A172 (cell line): ENCODE measurements at places on chromosomes 2 and 18. TPM values are rescaled to one million over a fixed set of nuclear protein-coding genes. Genes with fewer than 3 reads are reported as not detected.
A peak's percentile ranks its signal among the peaks of the same experiment; 100 is the strongest.

The HNMT gene
- 22.6 and 32.8 TPM in 2 replicates for total RNA-seq

The HOXD13 gene
- total RNA-seq = 4.2 and 5.2 TPM in 2 replicates

The C18orf54 gene
- total RNA-seq = 4.8 and 5.7 TPM in 2 replicates

The PLGLB2 gene
- 0.50 and 2.4 TPM in 2 replicates for total RNA-seq

The FAM228A gene
- not detected in 2 replicates for total RNA-seq

The SLC39A6 gene
- total RNA-seq = 139 and 176 TPM in 2 replicates

DNA sequence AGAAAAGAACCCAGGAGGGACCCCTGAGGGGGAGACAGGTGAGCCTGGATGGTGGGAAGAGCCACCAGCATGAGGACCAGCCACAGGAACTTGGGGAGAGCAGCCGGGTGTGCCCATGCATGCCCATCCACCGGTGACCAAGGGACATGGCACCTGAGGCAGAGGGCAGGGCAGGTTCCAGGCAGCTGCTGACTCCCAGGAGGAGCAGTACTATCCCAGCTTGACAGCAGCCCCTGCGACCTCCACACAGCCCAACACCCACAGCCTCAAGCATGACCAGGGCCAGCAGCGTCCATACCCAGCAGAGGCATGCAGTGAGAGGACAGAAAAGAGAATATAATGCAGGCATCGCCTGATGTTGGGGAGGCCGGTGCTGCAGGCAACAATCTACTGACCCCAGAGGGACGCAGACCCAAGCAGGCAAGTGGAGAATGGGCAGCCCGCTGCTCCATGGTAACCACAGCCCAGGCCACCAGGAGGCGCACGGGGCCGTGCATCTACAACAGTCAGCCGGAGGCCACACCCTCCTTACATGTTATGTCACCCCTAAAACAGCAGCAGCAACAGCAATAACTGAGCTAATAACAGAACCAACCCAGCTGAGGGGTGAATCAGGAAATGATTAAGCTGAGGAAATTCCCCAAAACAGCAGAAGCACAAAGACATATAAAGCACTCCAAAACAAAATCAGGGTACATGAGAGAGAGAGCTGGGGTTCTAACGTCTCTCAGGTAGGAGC, 44.1 kb downstream of the ANKMY1 start:
- DNase-seq = peak; percentile 85

GRCh38 chr2:8391584-8391983, 290.3 kb upstream of the ID2 start:
- no peak for DNase-seq

- peak; percentile 16 for DNase-seq
Measured at GRCh38 chr2:189348369-189348768, 92.9 kb upstream of the WDR75 start.

- DNase-seq = no peak
Measured at GRCh38 chr18:76524900-76525698, 30.1 kb upstream of the ZNF516 start.

- DNase-seq = no peak
Measured at GRCh38 chr18:22278798-22279197, 109.4 kb downstream of the GATA6 start.

DNA sequence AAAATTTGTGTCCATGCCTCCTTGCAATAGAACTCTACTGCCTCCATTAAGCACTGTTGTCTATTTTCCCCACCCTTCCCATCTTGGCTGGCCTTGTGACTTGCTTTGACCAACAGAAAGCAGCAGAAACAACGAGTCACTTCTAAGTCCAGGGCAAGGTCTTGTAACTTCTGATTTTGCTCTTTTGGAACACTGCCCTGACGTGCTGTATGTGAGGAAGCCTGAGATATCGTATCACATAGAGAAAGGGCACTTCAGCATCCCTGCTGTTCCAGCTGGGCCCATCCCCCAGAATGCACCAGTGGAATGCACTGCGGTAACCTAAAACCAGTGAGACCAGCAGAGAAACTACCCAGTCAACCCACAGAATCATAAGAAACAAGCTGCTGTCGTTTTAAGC, 28.1 kb downstream of the NCKAP1 start:
- peak; percentile 78 for DNase-seq

DNA sequence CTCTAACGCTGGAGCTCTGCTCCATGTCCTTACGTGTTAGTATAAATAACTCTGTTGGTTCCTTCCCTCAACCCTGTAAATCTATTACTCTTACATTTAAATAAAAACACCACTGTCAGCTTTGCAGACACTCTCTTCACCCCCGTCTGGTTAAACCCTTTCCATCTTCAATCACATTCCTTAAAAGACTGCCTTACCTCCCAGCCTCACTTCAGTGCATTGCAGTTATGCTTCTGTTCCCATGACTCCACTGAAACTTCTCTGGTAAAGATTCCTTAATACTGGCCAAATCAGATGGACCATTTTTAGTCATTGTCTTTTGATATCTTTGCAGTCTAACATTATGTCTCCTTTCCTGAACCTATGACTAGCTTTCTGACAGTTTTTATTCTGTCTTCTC, 61.7 kb downstream of the EML4 start:
- no peak for DNase-seq

- no peak for DNase-seq
Measured at GRCh38 chr18:29823671-29824070, 1218.9 kb downstream of the DSC3 start.

- no peak for DNase-seq
Measured at GRCh38 chr18:57982372-57983021, 61.5 kb upstream of the NEDD4L start.

GRCh38 chr2:37670378-37671008, 949 bp downstream of the CDC42EP3 start:
- no peak for DNase-seq

- peak; percentile 77 for DNase-seq
Measured at GRCh38 chr2:25700221-25700660, 26.9 kb upstream of the DTNB start.

GRCh38 chr2:223727562-223727961, 109.8 kb downstream of the AP1S3 start:
- DNase-seq = peak; percentile 69

DNA sequence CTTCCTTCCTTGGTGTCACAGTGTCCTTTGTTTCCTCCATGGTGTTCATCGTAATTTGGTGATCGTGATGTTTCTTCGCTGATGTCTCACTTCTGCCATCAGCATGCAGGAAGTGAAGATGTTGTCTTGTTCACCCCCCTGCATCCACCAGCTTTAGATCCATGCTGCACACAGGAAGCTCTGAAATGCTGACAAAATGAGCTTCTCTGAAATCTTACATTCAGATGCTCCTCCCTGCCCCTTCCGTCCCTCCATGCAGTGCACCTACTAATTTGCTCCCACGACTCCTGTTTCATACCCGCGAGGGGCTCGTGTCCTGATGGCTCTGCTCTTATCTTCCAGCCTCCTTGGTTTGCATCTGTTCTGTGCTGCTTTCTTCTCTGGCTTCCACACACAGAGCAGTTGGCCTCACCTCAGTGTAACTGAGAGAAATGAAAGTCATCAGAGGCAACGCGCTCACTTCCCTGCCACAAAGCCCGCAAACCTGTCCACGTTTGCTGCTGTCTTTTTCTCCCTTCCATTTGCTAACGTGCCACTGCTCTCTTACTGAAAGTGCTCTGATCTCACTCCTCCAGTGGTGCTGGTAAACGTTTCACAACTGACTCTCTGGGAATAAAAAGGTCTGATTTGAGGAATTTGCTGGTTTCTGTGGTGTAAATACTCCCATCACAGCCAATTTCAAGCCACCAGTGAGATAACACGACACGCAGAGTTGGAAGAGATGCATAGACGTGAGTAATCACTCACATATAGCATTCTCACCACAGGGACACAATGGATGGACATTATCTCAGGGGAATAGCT, 41.0 kb upstream of the MGAT4A start:
- DNase-seq = peak; percentile 24

- no peak for DNase-seq
Measured at GRCh38 chr2:96089356-96090195, 26.8 kb downstream of the ADRA2B start.

DNA sequence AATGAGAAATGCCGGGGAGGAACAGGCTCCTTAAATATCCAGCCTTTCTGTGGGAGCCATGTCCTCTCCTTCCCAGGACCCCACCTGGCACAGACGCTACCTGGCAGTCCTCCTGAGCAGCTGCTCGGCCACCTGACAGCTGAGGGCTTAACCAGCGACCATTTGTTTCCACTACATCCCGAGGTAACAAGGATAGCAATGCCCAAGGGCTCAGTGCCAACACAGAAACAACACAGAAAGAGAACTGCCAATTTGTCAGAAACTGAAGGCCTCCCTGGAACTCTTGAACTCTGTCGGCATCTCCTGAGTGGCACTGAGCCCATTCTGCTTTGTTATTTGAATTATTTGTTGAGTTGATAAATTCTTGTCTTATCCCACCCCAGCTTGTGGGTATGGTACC, 122.2 kb upstream of the ARHGAP28 start:
- no peak for DNase-seq

GRCh38 chr2:226137201-226137811, 662.3 kb downstream of the IRS1 start:
- DNase-seq = no peak

DNA sequence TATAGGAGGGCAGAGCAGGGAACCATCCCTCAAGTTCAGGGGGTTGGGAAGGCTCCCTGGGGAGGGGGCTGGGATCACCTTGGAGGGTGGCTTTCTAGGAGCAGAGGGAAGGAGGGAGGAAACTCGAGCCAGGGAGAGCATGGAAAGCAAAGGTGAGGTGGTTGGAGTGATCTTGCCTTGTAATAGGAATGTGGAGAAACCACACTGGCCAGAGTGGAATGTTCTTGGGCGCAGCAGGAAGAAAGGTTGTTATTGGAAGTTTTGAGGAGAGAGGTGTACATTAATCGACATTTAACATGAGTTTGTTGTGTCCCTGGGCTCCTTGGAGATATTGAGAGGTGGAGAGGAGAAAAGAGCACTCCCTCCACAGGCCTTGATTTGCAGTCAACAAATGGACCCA, 272.2 kb downstream of the PRKCE start:
- DNase-seq = no peak

GRCh38 chr2:192245329-192245728, 50.6 kb upstream of the TMEFF2 start:
- no peak for DNase-seq

- DNase-seq = peak; percentile 81
Measured at GRCh38 chr2:225103737-225104141, 61.5 kb upstream of the DOCK10 start.

DNA sequence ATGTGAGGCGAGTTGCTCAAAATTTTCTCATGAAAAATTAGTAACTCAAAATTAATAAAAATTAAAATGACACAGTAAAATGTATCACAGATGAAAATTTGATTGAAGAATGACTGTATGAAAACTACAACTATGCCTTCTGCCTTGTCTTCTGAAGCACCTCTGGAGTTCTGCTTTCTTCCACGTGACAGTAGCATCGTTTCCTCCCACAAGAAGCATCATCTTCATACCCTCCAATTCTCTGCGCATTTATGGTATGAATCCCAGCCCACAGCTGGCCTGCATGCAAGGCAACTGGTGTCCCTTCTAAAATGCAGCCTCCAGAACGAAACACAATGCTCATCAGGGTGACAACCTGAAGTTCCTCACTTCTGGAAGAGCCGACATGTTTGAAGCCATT, 189.9 kb downstream of the MYO1B start:
- no peak for DNase-seq

DNA sequence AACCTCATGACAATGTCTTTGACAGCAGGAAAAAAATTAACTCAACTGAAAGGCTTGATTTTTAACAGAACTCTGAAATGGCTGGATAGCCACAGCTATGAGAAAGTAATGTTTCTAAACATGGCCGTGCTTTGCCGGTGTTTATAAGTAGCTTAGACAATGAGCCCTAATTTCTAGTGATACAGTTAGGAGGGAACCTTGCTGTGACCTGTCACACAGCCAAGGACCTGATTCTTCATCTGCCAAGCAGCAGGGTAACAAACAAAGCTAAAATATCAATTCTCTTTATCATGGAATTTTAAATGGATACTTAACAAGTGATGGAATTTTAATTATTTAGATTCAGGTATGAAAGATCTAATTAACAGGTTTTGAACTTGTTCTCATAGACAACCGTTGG, 24.3 kb upstream of the DYNC2LI1 start:
- no peak for DNase-seq
